Ascending aorta (tissue), 2 donors: ENCODE measurements at places on chromosomes 6 and 20.

DNA sequence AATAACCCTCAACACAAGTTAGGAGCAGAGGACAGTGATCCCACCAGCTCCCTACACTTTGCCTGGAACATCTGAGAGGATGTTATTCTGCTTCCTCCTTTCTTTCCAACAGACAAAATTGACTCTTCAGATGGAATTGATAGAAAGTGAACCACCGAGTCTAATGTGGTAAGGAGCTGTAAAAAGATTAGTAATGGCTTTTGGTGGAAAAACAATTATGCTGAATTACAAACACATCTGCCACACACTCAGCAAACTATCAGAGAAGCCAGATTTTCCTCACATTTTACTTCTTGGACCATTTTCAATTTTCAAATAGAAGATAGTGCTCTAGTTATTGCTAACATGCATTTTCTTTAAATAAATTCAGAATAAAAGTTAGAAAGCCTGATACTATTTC lies 171.8 kb upstream of the COL21A1 start:
- no peak for DNase-seq

- DNase-seq: peak; percentile 76
These were observed 18.9 kb upstream of the DSN1 start for GRCh38 chr20:36792422-36792821.

DNA sequence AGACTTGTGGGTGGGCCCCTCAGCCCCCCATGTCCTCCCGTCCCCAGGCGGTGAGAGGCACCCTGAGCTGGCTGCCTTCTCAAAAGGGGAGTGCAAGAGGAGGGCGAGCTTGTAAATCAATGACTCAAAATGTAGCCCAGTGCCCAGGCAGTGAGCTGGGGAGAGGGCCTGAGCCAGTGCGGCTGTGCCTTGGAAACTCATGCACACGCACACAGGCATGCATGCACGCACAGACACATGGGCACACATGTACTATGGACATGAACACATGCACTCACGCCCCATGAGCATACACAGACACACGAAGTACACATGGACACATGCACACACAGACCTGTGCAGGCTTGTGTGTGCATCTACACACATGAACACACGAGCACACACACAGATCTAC lies 133.5 kb downstream of the TAF4 start:
- DNase-seq: no peak

- DNase-seq: no peak
These were observed 396.4 kb downstream of the BCKDHB start for GRCh38 chr6:80502871-80503270.

- DNase-seq: no peak
These were observed 362.5 kb downstream of the PREX1 start for GRCh38 chr20:48465271-48465670.

DNA sequence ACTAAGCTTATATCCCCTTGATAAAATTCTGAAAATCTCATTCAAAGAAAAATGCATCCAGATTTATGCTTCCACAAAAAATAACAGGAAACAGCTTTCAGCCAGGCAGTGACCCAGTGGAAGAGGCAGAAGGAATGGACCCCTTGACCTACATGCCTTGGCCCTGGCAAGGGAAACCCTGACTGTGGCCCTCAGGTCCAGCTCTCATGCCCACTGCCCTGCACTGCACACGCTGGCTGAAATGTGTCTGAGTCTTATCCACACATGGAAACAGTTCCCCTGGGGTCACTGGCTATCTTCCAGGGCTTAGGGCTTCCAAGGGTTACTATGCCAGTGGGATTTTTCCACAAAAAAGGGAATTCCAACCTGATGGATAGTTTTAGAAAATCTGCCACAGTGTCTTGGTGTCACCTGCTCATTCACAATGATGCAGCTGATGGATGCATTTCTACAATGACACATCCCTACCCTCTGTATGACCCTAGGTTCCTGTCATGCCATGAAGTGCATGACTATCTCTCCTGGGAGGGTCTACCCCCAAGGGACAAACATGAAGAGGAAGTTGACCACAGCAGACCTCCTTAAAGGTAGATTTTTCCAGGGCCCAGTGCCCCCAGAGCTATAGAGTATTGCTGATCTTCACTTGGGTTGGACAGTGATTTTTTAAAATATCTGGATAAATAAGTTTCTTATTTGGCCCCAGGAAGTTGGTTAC lies 121.9 kb upstream of the CD93 start:
- no peak for DNase-seq

GRCh38 chr6:157637941-157638662 lies 184.9 kb upstream of the SNX9 start:
- DNase-seq: no peak

DNA sequence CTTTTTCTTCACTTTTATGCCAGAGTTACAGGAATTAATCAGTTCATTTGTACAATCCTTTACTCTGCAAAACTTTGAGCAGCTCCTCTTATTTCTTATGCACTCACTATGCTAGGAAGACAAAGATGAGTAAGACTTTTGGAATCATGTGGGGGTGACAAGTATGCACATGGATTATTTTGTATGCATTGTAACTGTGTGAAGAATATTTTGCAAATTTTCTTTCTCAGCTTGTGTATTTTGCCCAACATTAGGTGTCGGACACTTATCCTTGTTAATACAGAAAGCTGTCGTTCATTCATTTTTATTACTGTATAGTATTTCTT lies 88.6 kb downstream of the PPP1R14C start:
- DNase-seq: no peak

GRCh38 chr20:41592516-41593216 lies 25.5 kb downstream of the CHD6 start:
- DNase-seq: no peak

DNA sequence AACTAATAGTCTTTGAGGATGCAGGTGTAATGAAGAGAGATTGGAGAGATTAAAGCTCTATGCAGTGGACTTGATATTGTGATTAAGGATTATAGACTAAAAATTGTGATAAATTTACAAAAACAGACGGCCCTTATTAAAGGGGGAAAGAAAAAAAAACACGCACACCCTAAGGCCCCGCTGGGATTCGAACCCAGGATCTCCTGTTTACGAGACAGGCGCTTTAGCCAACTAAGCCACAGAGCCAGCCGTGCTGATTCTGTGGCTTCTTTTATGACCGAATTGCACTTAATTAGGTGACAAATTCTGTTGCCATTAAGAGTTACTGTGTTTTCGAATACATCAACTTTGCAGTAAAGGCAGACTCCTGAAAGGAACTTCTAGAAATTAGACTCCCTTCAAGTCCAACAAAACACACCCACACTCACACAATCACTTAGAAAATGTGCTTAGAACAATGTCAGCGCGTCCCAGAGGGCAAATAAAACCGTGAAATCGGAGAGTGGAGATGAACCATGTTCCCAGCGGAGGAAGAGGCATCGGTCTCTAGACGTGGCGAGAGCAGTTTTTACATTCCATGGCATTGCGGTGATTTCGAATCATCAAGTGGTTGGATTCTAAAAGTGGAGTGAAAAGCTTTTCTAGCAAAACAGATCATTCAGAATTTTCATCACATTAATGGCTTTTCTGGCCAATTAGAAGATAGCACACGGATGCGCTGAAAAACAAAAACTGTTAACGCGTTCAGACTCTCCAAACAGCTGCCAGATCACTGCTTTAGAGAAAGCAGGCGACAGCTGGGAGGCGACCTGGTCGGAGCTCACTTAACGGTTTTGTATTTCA lies 122.6 kb downstream of the GPX5 start:
- DNase-seq: no peak

- DNase-seq: no peak
These were observed 34.3 kb upstream of the MLN start for GRCh38 chr6:33837971-33838665.

DNA sequence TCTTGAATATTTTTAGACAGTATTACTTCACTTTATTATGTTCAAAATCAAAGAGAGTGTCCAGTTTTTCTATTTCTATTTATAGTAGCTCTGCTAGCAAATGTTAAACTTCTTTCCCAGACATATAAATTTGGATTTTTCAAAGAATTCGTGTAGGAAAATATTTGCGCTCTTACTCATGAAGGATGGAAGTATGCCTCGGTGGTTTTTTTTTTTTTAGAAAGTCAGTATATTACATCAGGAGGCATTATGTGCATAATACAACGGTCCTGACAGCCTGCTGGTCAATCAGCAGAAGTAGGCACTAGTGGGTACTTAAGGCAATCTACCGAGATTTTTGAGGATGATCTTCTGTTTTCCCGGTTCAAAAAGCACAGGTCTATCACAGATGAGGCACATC lies 249.3 kb downstream of the TBX18 start:
- DNase-seq: no peak

DNA sequence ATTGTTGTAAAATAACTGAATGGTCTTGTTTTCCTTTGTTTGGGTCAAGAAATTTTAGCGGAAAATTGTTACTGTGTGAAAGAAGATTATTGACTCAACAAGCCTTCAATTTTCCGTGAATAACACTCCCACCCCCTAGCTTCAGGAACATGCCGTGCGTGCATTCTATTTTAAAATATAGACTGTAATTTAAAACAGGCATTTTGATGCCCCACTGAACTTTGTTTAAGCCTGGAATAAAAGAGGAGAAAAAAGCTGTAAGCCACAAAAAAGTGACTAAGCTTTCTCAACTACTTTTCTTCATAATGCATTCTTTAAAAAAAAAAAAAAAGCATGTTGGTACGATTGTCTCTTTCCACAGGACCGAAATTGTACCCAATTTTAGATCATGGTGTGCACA lies 166.0 kb downstream of the ARID1B start:
- no peak for DNase-seq

GRCh38 chr6:159871906-159872305 lies 18.9 kb upstream of the MAS1 start:
- DNase-seq: no peak

- DNase-seq: no peak
These were observed 11.1 kb downstream of the TOX2 start for GRCh38 chr20:43925801-43926200.

- DNase-seq: no peak
These were observed 183.6 kb upstream of the SPTLC3 start for GRCh38 chr20:12825226-12825595.

GRCh38 chr6:42300701-42301100 lies 83.0 kb upstream of the MRPS10 start:
- DNase-seq: no peak

DNA sequence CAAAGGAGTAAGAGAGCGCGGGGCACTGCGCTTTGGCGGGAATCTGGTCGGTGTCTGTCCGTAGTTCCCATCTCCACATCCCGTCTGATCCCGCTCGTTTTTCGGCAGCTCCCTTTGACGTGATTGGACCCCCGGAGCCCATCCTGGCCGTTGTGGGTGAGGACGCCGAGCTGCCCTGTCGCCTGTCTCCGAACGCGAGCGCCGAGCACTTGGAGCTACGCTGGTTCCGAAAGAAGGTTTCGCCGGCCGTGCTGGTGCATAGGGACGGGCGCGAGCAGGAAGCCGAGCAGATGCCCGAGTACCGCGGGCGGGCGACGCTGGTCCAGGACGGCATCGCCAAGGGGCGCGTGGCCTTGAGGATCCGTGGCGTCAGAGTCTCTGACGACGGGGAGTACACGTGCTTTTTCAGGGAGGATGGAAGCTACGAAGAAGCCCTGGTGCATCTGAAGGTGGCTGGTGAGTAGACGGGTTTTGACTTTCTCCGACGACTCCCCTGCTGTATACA lies 1.4 kb downstream of the BTN1A1 start:
- no peak for DNase-seq

- DNase-seq: no peak
These were observed 45.3 kb upstream of the CNR1 start for GRCh38 chr6:88211446-88211845.

DNA sequence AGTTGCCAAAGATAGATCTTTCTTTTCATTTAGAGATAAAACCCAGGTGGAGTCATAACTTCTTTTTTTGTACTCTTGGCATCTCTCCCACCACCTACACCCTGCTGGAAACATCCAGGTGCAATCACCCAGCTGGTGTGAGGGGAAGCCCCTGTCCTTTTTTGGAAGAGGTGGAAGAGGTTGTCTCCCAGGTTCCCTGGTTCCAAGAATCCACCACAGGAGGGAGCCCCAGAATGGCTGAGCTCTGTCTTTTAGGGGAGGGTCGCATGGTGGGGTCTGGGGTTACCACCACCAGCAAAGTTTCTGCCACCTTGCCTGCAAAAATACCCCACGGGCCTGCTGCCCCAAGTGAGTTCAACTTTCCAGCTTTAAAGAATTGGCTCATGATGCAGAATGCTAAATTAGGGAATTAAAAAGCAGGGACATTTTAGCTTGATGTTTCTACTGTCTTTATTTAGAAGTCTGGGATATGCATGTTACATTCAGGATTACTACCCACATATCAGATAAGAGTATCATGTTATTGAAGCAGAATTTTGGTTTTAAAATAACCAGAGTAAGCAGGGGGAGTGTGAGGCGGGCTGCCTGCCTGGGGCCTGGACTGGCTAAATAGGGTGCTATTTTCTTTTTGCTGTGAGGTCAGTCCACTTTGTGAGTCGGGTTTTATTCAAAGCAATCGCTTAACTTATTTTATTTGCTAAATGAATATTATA lies 11.0 kb downstream of the SMOC2 start:
- no peak for DNase-seq

GRCh38 chr20:704726-705125 lies 29.1 kb upstream of the SCRT2 start:
- no peak for DNase-seq

- no peak for DNase-seq
These were observed 20.1 kb upstream of the EMILIN3 start for GRCh38 chr20:41386502-41387427.

DNA sequence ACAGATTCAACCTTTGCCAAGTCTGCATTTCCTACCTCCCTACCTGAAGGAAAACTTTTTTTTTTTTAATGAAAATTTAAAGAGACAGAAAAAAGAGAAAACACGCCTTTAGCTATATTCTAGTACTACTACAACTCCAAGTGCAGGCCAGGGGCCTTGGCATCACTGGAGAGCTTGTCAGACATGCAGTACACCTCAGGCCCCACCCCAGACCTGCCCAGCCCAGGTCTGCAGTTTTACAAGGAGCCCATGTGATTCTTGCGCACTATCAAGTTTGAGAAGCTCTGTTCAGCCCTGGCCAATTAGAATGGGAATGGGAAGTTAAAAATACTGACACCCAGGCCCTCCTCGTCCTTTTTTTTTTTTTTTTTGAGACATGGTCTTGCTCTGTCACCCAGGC lies 85.0 kb downstream of the NFATC2 start:
- DNase-seq: no peak

GRCh38 chr6:39192736-39193135 lies 36.5 kb downstream of the KCNK5 start:
- DNase-seq: no peak

GRCh38 chr6:37535759-37536490 lies 36.2 kb upstream of the CCDC167 start:
- DNase-seq: no peak
